NCI-H2171 treated with DMSO at 0.1 percent for 48 hours (cell line): ENCODE measurements at places on chromosomes 7 and 10.
A peak's percentile ranks its signal among the peaks of the same experiment; 100 is the strongest.

GRCh38 chr7:151689196-151689971 is 169.7 kb upstream of the RHEB start:
- DNase-seq = peak; percentile 83

GRCh38 chr7:683526-684205 is 42.8 kb upstream of the DNAAF5 start:
- DNase-seq = no peak

- DNase-seq = no peak
Observed at GRCh38 chr7:80882213-80882801, 36.5 kb downstream of the SEMA3C start.

DNA sequence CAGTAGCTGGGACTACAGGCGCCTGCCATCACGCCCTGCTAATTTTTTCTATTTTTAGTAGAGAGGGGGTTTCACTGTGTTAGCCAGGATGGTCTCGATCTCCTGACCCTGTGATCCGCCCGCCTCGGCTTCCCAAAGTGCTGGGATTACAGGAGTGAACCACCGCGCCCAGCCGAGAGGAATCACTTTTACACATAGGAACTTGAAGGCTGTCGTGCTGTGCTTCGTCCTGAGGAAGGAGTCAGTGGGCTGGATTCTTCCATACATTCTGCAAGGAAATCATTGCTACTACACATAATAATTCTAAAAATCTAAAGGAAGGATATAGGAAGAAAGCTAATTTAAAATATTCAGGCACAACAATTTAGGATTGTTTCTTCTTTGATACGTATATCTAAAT is 48.8 kb upstream of the ZPBP start:
- no peak for DNase-seq
